ENCODE measurements at places on chromosomes 6 and 20. TPM values are rescaled to one million over a fixed set of nuclear protein-coding genes. Genes with fewer than 3 reads are reported as not detected.
A peak's percentile ranks its signal among the peaks of the same experiment; 100 is the strongest.

- DNase-seq = no peak
Measured at GRCh38 chr6:30206152-30206551, 7.1 kb downstream of the TRIM26 start.

GRCh38 chr6:4545893-4546292 is 230.3 kb upstream of the CDYL start:
- DNase-seq = no peak

DNA sequence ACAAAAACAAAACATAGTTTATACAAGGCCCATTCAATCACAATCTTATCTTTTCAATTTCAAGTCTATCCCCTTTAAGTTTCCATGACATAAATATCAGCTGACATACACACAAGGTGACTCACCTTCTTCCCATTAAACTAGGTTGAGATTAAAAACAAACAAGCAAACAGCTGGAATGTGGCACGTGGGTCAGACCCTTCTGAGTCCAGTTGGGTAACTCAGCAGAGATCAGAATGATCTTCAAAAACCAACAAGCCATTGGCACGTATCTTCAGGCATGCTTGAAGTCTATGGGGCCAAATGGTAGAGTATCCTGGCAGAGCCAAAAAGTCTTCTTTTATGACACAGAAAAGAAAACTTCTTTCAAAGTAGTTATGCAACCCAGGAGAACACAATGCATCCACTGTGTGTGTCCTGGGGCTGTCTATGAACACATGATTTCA is 603.5 kb upstream of the CITED2 start:
- DNase-seq = peak; percentile 64

DNA sequence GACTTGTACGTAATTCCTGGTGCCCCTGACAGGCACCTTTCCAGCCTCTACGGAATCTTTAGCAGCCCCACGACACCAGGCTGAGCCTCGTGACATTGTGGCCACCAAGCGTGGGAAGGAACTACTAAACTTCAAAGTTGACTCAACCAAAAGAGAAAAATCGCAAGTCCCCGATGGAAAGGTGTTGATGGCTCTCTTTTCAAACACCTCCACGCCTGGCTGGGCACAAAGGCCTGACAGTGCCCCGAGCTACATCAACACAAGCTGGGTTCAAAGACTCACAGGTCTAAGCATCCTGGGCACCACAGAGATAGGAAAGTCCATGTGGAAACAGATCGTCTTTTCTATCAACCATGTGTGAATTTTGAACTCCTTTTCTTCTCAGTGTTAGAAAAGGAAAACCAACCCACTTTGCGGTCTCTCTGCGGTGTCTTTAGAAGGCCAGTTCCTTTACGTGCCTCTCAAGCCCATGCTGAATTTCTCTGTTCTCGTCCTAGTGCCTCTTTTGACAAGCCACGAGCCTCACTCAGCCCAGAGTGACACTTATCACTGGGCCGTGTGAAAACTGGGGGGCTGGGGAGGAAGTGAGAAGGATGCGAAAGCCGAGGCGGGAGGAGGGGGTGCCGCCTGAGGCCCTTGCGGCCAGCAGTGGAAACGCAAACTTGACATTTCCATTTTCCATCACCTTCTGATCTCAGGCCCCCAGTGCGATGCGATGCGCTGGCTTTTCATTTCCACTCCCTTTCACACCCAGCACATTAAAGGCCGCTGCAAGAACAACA is 59.4 kb downstream of the GFOD1 start:
- no peak for DNase-seq

GRCh38 chr20:12133553-12133952 is 215.9 kb downstream of the BTBD3 start:
- DNase-seq = no peak

DNA sequence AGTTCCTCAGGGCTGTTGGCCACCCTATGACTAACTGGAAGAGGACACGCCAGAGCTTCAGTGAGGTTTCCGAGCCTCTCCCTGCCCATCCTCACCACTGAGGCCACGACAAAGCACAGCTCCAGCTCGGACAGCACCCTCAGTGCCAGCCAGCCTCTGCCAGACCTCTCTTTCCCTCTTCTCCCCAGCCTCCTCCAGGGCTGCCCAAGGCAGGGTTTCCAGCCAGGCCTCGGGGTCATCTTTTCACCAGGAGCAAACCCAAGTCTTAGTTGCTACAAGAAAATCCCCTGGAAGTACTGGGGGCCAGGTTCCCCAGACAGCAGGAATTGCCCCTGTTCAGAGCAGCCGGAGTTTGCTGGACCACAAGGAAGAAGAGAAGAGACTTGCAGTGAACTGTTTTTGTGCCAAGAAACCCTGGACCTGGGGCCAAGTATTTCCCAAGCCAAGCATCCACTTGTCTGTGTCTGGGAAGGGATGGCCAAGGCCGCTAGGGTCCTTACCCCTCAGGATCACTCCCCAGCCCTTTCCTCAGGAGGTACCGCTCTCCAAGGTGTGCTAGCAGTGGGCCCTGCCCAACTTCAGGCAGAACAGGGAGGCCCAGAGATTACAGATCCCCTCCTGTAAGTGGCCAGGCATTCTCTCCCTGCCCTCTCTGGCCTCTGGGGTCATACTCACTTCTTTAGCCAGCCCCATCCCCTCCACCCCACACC is 41.6 kb downstream of the PLAGL2 start:
- DNase-seq = no peak

DNA sequence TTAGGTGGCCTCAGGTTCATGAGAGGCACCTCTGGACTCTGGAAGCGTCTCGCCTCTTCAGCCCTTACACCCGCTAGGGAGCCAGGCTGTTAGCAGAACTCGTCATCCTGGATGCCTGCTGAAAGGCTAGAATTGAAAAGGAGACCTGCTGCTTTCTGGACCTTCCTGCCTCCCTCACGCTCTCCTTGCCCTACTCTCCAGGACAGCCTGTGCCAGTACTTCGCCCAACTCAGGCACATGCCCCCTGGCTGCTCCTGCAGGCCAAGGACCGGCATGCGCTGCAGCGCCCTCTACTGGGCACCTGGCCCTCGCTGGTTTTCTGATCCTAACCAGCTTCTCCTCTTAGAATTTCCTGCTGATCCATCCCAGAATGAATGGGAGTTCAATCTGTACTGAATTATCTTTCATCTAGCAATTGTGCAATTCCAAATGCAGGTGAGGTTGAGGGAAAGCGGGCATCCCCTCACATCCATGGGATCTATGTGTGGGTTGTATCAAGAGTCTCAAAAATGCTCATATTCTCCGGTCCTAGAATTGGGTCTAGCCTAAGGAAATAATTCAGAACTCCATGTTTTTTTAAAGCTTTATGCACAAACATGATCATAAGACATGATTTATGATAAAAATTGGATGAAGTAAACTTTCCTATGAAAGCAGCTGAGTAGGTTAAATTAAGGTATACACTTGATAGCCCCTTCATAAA is 78.0 kb downstream of the PTPN1 start:
- peak; percentile 39 for DNase-seq

GRCh38 chr20:37319151-37319671 is 26.7 kb upstream of the SRC start:
- DNase-seq = no peak

DNA sequence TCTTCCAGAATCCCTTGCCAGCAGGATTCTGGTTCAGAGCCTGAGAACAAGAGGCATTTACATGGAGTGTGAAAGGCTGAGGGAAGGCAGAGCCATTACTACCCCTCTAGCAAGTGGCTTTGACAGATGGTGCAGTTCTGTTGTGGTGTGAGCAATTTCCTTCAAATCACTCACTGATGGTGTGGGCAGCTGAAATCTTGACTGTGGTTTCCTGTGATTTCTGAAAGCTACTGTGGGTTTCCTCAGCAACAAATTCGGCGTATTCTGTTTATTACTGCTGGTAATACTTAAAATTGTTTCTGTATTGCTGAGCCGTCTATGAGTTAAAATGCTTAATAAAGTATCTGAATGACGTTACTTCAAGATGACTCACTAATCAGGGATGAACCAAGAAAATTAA is 181.5 kb upstream of the TCF21 start:
- peak; percentile 93 for DNase-seq

GRCh38 chr6:116426551-116426950 is 34.6 kb upstream of the CALHM6 start:
- DNase-seq = no peak

GRCh38 chr6:16480763-16481560 is 242.6 kb downstream of the GMPR start:
- DNase-seq = no peak

DNA sequence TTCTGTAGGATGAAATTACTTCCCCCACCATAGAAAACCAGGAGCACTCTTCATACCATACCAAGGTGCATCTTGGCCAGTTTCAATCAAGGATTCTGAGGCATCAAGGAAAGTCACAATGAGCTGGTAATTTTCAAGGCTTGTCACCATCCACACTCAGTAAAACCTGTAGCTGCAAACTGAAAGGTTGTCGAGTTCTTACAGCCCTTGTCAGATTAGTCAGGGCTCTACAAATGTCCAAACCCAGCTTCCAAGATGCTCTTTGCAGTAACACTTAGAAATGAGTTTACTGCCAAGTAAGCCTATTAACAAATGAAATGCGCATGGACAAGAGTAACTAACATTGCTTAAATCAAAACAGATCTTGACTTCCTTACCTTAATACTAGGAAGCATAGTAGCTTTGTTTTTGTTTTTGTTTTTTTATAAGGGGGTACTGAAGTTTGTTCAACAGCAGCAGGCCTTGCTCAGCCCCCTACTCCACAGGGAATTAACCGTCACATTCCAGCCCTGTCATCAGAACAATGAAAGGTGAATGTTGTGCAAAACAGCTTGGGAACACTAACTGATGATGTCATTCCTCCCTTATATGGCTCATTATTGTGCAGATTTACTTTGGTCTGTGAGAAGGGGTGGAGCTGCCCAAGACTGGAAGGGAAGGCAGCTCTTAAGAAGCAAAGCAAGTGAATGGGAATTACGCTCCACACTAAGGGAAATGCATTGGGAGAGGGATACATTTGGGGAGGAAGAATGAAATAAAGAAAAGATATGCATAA is 49.9 kb upstream of the TMEM30A start:
- DNase-seq = peak; percentile 75

- DNase-seq = no peak
Measured at GRCh38 chr6:20575125-20575524, 40.9 kb downstream of the CDKAL1 start.

GRCh38 chr6:144174006-144174405 is 23.7 kb downstream of the STX11 start:
- DNase-seq = no peak

DNA sequence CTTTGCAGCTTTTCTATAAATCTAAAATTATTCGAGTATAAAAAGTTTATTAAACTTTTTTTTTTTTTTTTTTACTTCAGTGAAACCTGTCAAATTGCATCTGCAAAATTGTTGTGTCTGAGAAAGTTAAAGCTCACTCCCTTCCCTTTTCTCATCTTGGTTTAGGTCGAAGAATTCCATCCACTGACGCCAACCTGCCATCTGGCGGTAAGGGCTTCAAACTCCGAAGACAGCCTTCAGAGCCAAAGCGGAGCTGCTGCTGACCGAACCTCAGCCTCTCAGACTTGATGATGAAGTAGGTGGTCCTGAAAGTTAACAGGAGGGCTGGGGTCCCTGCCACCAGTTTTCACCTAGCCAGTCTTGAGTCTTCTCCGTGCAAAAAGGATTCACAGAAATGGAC is 29.6 kb upstream of the VAPB start:
- no peak for DNase-seq

DNA sequence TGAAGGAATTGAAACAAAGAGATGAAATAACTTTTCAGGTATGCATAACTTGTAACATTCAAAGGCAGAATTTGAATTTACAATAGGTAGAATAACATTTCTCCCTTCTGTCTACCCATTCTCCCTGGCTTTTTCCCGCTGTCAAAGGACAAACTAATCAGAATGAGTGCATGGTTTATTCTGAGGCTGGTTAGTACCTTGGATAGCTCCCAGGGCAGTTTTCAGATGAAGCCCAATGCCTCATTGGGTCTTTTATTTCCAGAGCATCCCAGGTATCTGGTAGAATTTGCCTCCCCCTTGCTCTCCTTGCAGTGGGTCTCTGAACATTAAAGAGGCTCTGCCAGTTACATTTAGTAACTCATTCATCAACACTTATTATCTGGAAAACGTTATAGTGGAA is 665.5 kb downstream of the BCKDHB start:
- DNase-seq = peak; percentile 51

Gene HLA-DRB5
- not detected for polyA plus RNA-seq

Gene C6orf52
- 1.1 TPM for polyA plus RNA-seq

Gene KCNK17
- not detected for polyA plus RNA-seq

Gene FAM184A
- polyA plus RNA-seq = 0.43 TPM

Gene C20orf204
- polyA plus RNA-seq = 0.02 TPM

Gene KCNQ2
- polyA plus RNA-seq = not detected

Gene KCNK16
- polyA plus RNA-seq = not detected

Gene GSTA2
- polyA plus RNA-seq = not detected

Gene TSBP1
- polyA plus RNA-seq = not detected

Gene LRRN4
- not detected for polyA plus RNA-seq

All from fibroblast of lung (primary cell).